ENCODE measurements at places on chromosomes 4 and X. TPM values are rescaled to one million over a fixed set of nuclear protein-coding genes. Genes with fewer than 3 reads are reported as not detected.

MAGEB10 gene
- not detected for polyA plus RNA-seq

FAM13A gene
- 26.9 TPM for polyA plus RNA-seq

ALAS2 gene
- 0.12 TPM for polyA plus RNA-seq

TLR7 gene
- 0.03 TPM for polyA plus RNA-seq

ADH1C gene
- 118 TPM for polyA plus RNA-seq

ARR3 gene
- not detected for polyA plus RNA-seq

BTC gene
- 1.7 TPM for polyA plus RNA-seq

GAGE12H gene
- not detected for polyA plus RNA-seq

NXF3 gene
- 0.79 TPM for polyA plus RNA-seq

MAGEA8 gene
- not detected for polyA plus RNA-seq

SHROOM2 gene
- polyA plus RNA-seq = 0.34 TPM

CXCL11 gene
- polyA plus RNA-seq = 0.06 TPM

SMARCA1 gene
- 17.4 TPM for polyA plus RNA-seq

PAK3 gene
- polyA plus RNA-seq = 7.2 TPM

PHEX gene
- polyA plus RNA-seq = 0.03 TPM

KLB gene
- polyA plus RNA-seq = 3.9 TPM

KDR gene
- polyA plus RNA-seq = 37.4 TPM

TCEANC gene
- 0.97 TPM for polyA plus RNA-seq

GAGE13 gene
- not detected for polyA plus RNA-seq

HPRT1 gene
- polyA plus RNA-seq = 16.1 TPM

PNMA5 gene
- polyA plus RNA-seq = not detected

GIMD1 gene
- not detected for polyA plus RNA-seq

MAGEA6 gene
- not detected for polyA plus RNA-seq

USP17L26 gene
- polyA plus RNA-seq = not detected

ZBTB49 gene
- polyA plus RNA-seq = 1.7 TPM

NR3C2 gene
- 3.7 TPM for polyA plus RNA-seq

CTAG2 gene
- polyA plus RNA-seq = 8.5 TPM

PAGE5 gene
- not detected for polyA plus RNA-seq

KCNE5 gene
- not detected for polyA plus RNA-seq

OCRL gene
- 13.5 TPM for polyA plus RNA-seq

CFAP99 gene
- not detected for polyA plus RNA-seq

NALF2 gene
- polyA plus RNA-seq = 1.2 TPM

GNRHR gene
- polyA plus RNA-seq = not detected

CTSO gene
- polyA plus RNA-seq = 6.7 TPM

SSX3 gene
- polyA plus RNA-seq = not detected

ZDHHC15 gene
- 0.60 TPM for polyA plus RNA-seq

POF1B gene
- 2.8 TPM for polyA plus RNA-seq

SPIN2B gene
- 9.7 TPM for polyA plus RNA-seq

RPL9 gene
- polyA plus RNA-seq = 1,530 TPM

PF4V1 gene
- polyA plus RNA-seq = not detected

MAGEA11 gene
- not detected for polyA plus RNA-seq

MUC7 gene
- polyA plus RNA-seq = not detected

SORCS2 gene
- 0.22 TPM for polyA plus RNA-seq

FSTL5 gene
- polyA plus RNA-seq = 0.09 TPM

AFM gene
- polyA plus RNA-seq = not detected

RPA4 gene
- polyA plus RNA-seq = 0.13 TPM

ADGRG4 gene
- under 0.01 TPM for polyA plus RNA-seq

GPR143 gene
- polyA plus RNA-seq = 0.11 TPM

GPM6B gene
- 2.1 TPM for polyA plus RNA-seq

CCNG2 gene
- polyA plus RNA-seq = 8.9 TPM

DCHS2 gene
- under 0.01 TPM for polyA plus RNA-seq

MAGEC2 gene
- polyA plus RNA-seq = not detected

ARMCX4 gene
- 16.4 TPM for polyA plus RNA-seq

DRD5 gene
- 0.03 TPM for polyA plus RNA-seq

PPP2R2C gene
- polyA plus RNA-seq = 0.09 TPM

FAM9C gene
- 0.09 TPM for polyA plus RNA-seq

ANAPC10 gene
- polyA plus RNA-seq = 23.8 TPM

All from adipose tissue (tissue), 3 donors.